ENCODE measurements at places on chromosomes 2 and 18. TPM values are rescaled to one million over a fixed set of nuclear protein-coding genes. Genes with fewer than 3 reads are reported as not detected.

The MAL gene
- not detected for total RNA-seq

The PKDCC gene
- total RNA-seq = 68.1 TPM

The AKAIN1 gene
- not detected for total RNA-seq

The SLC23A3 gene
- total RNA-seq = 2.4 TPM

The CCDC121 gene
- total RNA-seq = 1.3 TPM

The RRM2 gene
- total RNA-seq = 4.4 TPM

The ANKRD44 gene
- total RNA-seq = 6.0 TPM

The SULT1C2 gene
- total RNA-seq = 0.83 TPM

The NCKAP5 gene
- total RNA-seq = 4.3 TPM

The ASIC4 gene
- total RNA-seq = 0.37 TPM

The ZFAND2B gene
- total RNA-seq = 18.6 TPM

The KRTCAP3 gene
- 0.18 TPM for total RNA-seq

The UGT1A8 gene
- 0.71 TPM for total RNA-seq
